Mesothelial cell of epicardium (in vitro differentiated cells): ENCODE measurements at places on chromosomes 4 and X.

GRCh38 chr4:101954975-101955678 lies 164.6 kb downstream of the BANK1 start:
- DNase-seq = no peak

GRCh38 chr4:107823870-107824349 lies 822 bp upstream of the SGMS2 start:
- no peak for DNase-seq

GRCh38 chrX:153974003-153974725 lies 1.6 kb downstream of the TMEM187 start:
- DNase-seq = no peak

GRCh38 chrX:103699243-103699642 lies 11.5 kb upstream of the TMEM31 start:
- no peak for DNase-seq

DNA sequence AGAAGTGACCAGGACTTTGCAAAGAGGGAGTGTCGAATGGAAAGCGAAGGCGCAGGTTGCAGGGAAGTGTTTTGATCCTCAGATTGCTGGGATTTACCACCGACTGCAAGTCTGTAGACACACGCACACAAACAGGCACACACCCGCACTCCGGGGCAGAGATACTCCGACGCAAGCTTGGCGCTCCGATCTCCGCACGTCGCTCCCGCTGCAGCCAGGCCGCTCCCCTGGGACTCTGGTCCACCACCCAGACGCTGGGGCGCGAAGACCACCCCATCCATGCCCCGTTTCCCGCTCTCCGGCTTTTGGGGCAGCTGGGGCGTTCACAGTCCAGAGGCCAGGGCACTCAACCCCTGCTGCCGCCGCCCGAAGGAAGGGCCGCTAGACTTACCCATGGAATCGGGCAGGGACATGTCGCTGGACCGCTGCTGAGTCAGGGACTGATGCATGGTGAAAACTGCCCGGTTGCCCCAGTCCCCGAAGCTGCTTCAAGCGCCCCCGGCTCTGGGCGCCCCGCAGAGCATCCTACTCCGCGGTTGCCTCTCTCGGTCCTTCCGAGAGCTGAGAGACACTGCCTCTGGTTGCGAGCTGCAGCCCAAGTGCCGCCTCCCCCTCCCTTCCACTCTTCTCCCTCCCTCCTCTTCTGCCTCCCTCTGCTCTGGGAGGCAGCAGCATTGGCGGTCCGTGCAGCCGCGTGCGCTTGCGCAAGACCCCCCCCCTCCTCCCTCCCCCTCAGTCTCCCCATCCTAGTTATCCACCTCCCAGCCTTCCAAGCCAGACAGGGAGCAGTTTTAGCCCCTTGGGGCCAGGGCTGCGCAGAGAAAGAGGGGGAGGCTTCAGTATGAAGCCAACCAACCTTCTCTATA lies at the start of gene TMEM255A:
Gene TMEM255A, minus strand, starts transcription at position 601 of the 866 bp plus-strand sequence. Its CDS starts 152 bp downstream, at position 449.
- DNase-seq = no peak

DNA sequence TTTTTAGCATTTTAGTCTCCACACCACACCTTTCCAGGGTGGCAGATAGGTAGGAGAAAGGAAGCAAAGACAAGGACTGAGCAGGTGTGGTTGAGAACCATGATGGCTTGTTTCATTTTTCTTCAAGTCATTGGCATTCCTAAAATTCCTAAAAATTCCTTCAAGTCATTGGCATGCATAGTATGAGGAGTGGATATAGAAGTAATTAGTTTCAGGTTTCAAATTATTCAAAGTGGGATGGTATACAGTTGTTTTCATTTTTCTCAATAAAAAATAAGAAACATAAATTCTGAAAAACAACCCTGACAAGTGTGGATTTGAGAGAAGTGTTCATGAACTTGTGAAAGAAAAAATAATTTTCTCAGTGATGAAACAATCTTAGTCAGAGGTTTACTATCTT lies 22.3 kb upstream of the HERC3 start:
- DNase-seq = no peak

DNA sequence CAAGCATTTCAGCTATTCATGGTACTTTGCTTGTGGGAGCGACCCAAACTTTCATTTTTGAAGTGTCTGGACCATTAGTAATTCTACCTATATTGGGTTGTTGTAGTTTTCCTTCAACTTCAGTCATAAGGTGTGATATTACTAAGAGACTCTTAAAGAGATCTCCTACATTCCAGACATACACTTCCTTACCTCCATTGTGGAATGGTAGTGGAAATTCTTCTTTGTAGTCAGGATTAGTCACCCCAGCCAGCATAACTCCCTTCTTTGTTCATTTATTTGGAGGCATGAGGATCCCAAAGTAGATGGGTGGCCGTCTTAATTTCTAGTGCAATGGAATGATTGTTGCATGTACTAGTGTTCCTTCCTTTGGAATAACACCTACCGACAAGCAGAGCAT lies 991.4 kb downstream of the ARAP2 start:
- no peak for DNase-seq

DNA sequence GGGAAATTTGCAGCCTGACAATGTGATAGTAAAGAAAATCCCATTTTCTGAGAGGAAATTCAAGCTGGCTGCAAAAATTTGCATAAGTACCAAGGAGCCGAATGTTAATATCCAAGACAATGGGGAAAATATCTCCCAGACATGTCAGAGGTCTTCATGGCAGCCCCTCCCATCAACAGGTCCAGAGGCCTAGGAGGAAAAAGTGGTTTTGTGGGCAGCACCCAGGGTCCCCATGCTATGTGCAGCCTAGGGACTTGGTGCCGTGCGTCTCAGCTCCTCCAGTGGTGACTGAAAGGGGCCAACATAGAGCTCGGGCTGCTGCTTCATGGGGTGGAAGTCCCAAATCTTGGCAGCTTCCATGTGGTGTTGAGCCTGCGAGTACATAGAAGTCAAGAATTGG lies 6.3 kb upstream of the UGDH start:
- no peak for DNase-seq
